ENCODE measurements at places on chromosomes 12 and 14.
A peak's percentile ranks its signal among the peaks of the same experiment; 100 is the strongest.

- no peak for DNase-seq
Measured at GRCh38 chr12:101501410-101501995, 26.4 kb downstream of the SPIC start.

- no peak for DNase-seq
Measured at GRCh38 chr12:6067152-6067916, 57.1 kb downstream of the VWF start.

DNA sequence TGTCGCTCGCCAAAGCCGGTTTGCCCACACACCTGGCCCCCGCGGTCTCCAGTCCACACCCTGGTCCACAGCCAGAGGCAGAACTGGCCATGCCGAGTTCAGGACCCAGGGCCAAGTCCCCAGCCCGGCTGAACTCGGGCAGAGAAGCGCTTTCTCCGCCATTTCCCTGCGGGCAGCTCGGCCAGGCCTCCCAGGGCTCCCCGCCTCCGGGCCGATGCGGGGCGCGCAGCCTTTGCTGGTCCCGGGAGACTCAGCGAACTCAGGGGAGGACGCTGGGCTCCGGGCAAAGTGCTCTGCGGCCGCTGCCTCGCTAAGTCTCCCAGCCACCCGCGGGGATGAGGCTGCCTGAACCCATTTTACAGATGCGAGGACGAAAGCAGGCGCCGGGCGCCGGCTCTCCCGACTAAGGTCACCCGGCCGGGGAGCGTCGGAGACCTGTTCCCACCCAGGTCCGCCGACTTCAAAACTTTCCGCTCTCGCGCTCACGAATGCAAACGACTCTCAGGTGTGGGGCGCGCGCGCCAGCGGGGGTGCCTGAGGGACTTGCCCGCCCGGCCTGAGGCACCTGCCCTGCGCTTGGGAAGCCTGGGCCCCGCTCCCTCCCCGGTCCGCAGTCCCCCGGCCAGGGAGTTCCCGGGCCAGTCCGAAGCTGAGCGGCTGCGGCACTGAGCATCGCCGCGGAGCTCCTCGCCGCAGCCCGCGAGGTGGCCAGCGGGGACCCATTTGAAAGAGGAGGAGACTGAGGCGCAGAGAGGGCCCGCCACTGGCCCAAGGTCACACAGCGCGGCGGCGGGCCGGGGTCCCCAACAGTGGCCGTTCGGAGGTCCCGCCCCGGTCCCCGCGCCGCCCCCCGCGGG, 627 bp downstream of the TESC start:
- no peak for DNase-seq

DNA sequence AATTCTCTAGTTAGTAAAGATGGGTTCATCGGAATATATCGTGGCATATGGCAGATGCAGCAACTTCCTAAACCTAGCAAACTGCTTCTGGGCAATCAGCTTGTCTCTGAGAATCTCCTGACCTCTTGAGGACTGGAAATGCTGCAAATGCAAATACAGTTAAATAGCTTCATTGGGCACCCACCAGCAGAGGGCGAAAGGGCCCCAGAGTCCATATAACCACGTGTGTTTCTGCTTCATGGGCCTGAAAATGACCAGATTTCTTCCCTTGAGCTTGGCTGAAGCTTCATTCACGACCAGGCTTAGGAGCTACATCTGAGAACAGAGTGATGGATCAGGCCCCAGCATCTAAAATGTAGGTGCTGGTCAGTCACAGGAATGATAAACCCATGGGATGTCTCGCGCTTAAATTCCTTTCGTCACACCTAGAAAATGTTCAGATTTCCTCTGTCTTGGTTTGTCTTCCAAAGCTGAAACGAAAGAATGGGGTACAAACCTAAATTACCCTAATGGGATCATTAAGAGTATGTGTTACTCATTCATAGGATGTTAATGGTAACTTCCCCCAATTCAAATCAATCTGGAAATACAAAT, 1482.5 kb upstream of the TMEM132C start:
- DNase-seq = peak; percentile 25

DNA sequence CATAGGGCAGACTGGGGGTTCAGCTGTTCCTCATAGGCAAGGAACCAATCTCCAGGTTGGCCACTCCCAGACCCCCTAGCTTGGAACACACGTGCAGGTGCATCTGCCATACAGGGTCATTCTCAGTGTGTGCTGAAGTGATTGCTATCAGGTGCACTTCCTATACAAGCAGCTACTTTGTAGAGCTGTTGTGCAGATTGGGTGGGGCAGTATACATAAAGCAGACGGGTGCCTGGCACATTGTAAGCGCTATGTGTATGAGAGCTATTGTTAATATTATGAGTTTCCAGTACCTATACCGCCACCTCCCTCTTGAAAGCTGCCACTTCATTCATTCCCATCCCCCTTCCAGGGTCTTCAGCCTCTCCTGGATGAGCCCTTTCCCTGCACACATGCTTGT, 17.3 kb downstream of the IRF2BPL start:
- DNase-seq = no peak

GRCh38 chr12:132284071-132284826, 45.1 kb downstream of the GALNT9 start:
- DNase-seq = no peak

- DNase-seq = peak; percentile 27
Measured at GRCh38 chr14:72782817-72783216, 111.1 kb downstream of the DPF3 start.

GRCh38 chr14:104280902-104281767, 142.7 kb downstream of the KIF26A start:
- no peak for DNase-seq

DNA sequence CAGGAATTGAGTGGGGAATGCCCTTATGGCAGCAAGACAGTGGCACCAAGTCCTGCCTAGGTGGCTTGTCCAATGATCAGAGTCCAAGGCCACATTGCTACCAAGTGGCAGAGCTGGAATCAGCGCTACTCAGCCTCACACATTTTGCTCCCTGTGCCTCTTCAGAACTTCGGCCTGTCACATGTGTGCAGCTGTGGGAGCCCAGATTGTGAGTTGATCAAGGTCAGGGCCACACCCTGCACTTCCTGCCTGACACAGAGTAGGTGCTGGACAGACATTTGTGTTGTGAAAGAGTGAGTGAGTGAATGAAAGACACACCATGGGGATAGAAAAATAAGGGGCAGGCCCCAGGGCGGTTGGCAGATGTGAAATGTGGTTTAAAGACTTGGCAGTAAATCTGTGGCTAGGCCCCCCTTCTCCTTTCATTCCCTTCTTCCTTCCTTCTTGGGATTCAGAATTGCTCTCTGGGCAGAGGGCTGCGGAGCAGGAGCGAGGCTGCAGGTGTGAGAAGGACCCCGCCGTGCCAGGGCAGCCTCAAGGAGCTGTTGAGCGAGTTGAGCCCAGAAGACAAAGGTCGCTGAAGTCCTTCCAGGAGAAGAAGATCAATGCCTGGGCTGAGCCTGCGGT, 83.5 kb downstream of the SLC25A47 start:
- no peak for DNase-seq

- no peak for DNase-seq
Measured at GRCh38 chr14:75548544-75548943, 26.3 kb downstream of the BATF start.

DNA sequence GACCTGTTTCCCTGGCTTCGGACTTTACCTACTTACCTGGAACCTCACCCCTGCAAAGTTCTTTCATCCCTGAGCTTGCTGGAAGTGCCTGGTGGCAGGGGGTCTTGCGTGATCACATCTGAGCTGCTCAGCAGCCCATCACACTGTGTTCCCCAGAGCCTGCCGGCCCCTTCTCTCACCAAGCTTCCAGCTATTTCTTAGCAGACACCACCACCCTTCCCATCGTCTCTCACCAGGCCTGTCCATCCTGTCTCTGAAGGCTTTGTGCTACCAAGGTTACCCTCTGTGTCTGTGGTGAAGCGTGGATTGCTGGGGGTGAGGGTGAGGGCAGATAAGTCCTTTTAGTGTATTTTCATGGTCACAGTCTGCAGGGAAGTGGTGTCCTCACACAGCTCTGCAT, 78.8 kb upstream of the NRXN3 start:
- no peak for DNase-seq

DNA sequence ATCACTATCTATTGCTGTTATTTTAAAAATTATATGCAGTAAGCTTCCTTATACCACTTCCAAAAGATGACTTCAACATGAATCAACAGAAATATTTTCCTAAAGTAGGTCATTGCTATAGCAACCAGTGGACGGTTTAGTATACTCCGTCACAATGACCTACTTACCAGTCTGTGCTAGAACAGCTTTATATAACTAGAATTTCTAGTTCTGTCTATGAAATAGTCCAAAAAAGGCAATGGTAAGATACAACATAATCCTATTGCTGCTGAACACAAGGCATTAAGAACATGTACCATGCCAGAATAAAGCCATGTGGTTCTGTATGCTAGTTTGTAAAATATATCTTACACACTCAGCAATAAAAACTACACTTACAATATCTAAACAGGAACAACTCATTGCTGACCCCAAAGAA, 40.7 kb upstream of the MTERF2 start:
- DNase-seq = no peak

DNA sequence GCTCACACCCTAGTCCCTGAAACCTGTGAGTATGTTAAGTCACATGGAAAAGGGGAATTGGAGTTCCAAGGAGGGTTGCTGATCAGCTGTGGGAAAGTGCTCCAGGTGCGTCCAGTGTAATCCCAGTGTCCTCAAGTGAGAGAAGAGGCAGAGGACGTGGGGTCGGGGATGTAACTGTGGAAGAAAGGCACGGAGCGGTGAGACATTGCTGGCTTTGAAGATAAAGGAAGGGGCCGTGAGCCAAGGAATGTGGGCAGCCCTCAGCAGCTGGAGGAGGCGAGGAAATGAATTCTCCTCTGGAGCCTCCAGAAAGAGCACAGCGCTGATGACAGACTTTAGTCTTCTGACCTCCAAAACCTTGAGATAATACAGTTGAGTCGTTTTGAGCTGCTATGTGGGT, 191.6 kb upstream of the TMEM132C start:
- no peak for DNase-seq

- peak; percentile 43 for DNase-seq
Measured at GRCh38 chr12:31591380-31591901, 505 bp upstream of the DENND5B start.

DNA sequence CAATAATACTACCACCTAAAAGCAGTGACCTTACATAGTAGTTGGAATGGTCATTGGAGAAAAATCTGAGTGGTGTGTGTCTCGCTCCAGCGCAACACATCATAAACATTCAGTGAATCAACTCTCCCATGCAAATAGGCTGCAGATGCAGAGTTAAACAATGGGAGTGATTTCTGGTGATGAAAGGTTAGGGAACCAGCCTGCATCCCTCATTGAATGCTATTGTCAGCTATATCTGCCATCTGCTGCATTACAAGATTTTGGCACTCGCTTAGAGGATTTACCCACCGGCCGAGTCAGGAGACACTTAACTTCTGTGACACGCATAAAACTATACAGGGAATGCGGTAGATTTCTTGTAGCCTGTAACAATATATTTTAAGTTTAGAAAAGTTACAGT, 900.9 kb downstream of the FLRT2 start:
- DNase-seq = no peak

- no peak for DNase-seq
Measured at GRCh38 chr12:50049254-50050118, 7.9 kb upstream of the ASIC1 start.

GRCh38 chr12:122368361-122369073, 54.0 kb downstream of the CLIP1 start:
- no peak for DNase-seq

- no peak for DNase-seq
Measured at GRCh38 chr12:65015850-65016249, 105.3 kb downstream of the WIF1 start.

DNA sequence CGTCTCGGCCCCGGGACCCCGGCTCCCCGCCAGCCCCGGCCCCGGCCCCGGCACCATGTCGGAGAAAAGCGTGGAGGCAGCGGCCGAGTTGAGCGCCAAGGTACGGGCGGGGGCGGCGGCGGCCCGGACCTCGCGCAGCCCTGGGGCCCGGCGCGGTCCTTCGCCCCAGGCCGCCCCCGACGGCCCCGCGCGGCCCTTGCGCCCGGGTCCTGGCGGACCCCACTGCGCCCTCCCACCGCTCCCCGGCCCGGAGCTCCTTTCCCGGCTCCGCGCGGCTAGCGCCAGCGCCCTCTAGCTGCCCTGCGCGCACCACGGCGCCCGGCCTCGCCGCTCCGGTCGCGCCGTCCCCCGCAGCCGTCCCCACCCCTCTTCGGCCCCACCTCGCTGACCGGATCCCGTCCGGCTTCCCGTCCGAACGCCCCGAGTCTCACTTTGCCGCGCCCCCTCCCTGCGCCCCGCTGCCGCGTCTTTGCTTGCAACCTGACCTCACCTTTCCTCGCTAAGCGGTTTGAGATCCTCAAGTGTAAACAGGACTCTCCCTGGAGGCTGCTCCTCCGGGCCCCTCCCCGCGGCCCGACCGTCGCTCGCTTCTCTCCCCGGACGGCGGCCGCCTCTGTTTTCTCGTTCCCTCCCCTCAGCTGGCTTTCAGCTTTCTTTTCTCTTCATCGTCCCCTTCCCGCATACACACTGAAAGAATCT, 637 bp downstream of the PTMS start:
- DNase-seq = peak; percentile 84

DNA sequence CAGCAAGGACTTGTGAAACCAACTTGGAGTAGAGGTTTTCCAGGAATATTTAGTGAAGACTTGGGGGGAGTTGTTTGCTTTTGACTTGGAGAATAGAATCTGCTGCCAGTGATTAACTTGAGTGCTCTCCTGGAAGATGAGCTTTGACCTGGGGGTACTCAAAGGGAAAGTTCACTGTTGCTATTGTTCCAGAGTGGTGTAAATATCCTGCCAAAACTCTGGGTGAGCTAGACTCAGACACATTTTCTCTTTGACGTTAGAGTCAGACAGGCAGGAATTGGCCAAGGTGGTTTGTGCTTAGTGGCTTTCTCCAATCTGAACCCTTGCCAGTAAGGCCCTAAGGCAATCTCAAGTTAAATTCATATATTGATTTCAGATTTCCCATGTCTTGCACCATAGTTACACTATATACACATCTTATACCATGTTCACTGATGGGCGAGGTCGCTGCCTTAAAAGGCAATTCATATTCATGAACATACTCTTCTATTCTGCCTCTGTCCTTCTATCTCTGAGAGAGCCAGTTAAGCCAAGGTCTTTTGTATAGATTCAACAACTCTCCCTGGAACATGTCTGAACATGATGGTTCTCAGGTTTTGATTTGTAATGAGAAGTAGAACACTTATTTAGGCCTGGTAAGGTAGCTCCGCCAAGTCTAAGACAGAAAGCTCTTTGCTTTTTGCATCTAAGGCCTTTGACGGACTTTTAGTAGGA, 204.6 kb upstream of the SLC38A2 start:
- DNase-seq = no peak

DNA sequence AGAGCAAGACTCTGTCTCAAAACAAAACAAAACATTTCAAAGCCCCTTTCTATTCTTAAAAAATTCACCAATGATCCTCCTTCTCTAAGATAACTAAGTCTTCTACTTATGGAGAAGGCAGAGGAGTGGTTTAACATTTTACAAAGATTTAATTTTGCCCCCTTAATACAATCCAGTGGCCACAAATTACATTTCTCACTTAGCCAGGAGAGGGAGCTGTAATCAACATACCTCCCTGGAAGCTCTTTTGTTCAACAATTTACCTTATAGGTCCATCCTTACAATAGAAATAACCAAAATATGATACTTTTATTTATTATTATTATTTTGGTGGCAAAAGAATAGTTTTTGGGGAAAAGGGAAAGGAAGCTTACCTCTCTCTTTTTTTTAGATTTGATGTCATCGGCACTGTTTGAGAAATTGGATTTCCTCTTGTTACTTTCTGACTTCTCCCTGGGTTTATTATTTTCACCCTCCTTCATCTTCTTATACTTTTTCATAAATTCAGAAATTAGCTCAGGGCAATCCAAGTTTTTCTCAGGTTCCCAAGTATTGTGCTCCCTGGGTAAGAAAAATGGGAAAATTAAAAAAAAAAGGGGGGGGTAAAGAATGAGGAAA, 28.1 kb downstream of the CBX5 start:
- DNase-seq = no peak
